GM23338 (cell line): ENCODE measurements at places on chromosomes 11 and 22. TPM values are rescaled to one million over a fixed set of nuclear protein-coding genes. Genes with fewer than 3 reads are reported as not detected.

MS4A18 gene
- total RNA-seq, result not detected in 2 replicates

DDTL gene
- 1.5 and 2.1 TPM in 2 replicates for total RNA-seq

RIBC2 gene
- total RNA-seq, result 2.2 TPM in 2 replicates

SLC5A1 gene
- total RNA-seq, result 0.03 TPM in 1 of 2 replicates, not detected in the other

SCGB2A2 gene
- total RNA-seq, result not detected in 2 replicates
